ENCODE measurements at places on chromosomes 5 and 9.

GRCh38 chr5:80141147-80141671, 106.1 kb downstream of the THBS4 start:
- DNase-seq, result no peak

DNA sequence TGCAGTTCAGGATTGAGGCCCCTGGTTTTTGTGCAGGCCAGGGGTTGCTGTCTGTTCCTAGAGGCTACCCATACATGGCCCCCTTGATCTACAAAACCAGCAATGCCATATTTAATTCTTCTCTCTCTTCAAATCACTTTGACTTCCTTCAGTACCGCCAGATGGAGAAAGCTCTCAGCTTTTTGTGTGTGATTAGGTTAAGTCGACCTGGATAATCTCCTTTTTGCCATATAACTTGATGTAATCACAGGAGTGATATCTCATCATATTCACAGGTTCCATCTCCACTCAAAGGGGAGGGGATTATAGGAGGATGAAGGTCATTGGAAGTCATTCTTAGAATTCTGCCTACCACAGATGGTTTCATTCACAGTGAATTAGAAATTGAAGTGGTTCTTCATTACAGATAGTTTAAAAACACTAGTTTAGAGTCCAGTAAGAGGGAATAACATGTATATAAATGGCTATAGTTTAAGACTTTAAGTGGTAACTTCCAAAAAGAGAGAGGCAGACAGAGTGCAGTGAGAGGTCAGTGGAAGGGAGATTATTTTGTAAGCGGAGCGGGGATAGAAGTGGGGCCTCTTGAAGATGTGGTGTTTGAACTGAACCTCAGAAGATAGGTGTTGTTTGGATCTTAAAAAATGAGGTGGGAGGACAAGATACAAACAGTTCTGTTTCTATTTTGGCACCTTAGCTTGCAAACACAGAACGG, 85.9 kb downstream of the GALNT10 start:
- no peak for DNase-seq

- no peak for DNase-seq
Measured at GRCh38 chr5:128328446-128328845, 209.6 kb downstream of the FBN2 start.

DNA sequence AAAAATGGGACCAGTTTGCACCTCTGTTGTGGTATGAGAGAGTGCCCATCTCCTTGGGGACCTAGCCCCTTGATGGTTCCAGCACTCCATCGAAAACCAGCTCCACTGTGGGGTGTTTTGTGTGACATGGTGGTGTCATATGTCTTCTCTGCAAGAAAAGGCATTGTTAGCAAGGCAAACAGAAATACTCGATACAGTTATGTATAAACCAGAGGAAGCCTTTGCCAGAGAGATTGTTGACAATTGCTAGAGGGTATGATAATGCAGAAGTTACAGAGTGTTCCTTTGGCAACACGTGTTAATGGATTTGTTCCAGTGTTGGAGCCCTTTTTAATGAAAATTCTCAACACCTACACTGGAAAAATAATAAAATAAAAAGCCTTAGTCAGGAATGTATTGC, 270.4 kb upstream of the DMRT1 start:
- DNase-seq, result no peak

- DNase-seq, result peak; percentile 91
Measured at GRCh38 chr5:31987985-31988710, 186.0 kb downstream of the GOLPH3 start.

Data from HCEC 1CT (cell line).